ENCODE measurements at places on chromosomes 3 and 15. TPM values are rescaled to one million over a fixed set of nuclear protein-coding genes. Genes with fewer than 3 reads are reported as not detected.

GOLGA6L10 gene
- total RNA-seq, result 3.4 TPM

DNA sequence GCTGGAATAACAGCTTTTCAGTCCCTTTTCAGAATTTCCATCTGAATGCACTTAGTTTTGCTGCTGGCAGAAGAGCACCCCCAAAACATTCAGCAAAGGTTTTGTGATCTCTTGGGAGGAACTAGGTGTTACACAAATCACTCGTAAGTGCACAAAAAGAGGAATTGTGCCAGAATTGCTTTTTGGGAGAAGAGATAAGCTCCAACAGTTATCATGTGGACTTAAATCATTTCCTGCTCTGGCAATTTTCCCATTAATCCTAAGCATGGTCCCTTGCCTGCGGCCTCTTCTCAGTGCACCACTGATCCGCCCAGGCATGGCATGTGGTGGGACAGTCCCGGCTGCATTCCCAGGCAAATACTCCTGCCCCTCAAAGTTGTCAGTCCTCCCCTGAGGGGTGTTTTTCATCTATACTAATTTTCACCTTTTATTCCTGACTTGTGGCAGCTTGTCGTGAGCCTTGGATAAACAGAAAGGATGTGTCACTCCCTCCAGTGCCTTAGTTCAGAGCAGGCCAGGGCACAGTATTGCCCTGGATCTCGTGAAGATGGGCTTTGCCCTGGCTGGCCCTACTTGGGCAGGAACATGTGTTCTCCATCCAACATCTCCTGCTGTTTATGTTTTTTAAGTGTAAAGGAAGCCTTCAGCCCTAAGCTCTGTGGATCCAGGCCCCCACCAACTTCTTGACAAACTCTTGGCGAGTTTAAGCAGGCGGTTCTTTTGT lies 44.6 kb upstream of the VILL start:
- no peak for DNase-seq
- peaks cover 64% of the 10 kb centered on the region for H3K4me1 ChIP-seq
- no peak overlapping the region for H3K4me3 ChIP-seq
- peak overlapping the region; percentile 37 for H3K27ac ChIP-seq

- peaks cover 54% of the 10 kb centered on the region for H3K4me1 ChIP-seq
- H3K27me3 ChIP-seq, result no peaks in the 10 kb centered on the region
- peak overlapping the region; percentile 69 for H3K4me3 ChIP-seq
- H3K27ac ChIP-seq, result peak overlapping the region; percentile 92
- no peaks in the 10 kb centered on the region for H3K36me3 ChIP-seq
These were observed 1.0 kb downstream of the UBE2E1 start for GRCh38 chr3:23806534-23807423.

KLHL6 gene
- total RNA-seq, result 1.7 TPM

DNA sequence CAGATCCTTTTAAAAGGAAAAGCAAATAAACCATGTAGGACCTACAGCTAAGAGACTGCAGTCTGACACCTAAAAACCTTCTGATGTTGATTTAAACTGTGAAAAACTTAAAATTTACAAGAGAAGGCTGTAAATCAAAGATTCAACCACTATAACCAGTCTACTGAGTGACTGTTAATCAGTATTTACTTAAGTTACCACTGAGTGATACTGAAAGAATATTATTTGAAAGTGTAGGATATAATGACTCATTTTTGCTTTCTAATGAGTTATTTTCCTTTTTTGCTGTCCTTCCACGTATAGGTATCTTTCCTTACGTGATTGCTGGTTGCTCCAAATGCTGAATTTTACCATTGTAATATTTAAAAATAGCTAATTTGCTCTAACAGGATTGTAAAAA lies 44.6 kb downstream of the RFX7 start:
- no peaks in the 10 kb centered on the region for H3K36me3 ChIP-seq
- H3K4me3 ChIP-seq, result no peak overlapping the region
- DNase-seq, result no peak
- H3K27me3 ChIP-seq, result no peaks in the 10 kb centered on the region
- H3K4me1 ChIP-seq, result peaks cover 7% of the 10 kb centered on the region

GRCh38 chr3:79052054-79052681 lies 715.6 kb downstream of the ROBO1 start:
- H3K36me3 ChIP-seq, result no peaks in the 10 kb centered on the region
- no peak overlapping the region for H3K4me3 ChIP-seq
- no peaks in the 10 kb centered on the region for H3K4me1 ChIP-seq
- no peak for DNase-seq
